AG08395 (cell line): ENCODE measurements at places on chromosomes 7 and 10.
A peak's percentile ranks its signal among the peaks of the same experiment; 100 is the strongest.

GRCh38 chr10:133157662-133158436 lies 2.2 kb upstream of the KNDC1 start:
- DNase-seq, result no peak

DNA sequence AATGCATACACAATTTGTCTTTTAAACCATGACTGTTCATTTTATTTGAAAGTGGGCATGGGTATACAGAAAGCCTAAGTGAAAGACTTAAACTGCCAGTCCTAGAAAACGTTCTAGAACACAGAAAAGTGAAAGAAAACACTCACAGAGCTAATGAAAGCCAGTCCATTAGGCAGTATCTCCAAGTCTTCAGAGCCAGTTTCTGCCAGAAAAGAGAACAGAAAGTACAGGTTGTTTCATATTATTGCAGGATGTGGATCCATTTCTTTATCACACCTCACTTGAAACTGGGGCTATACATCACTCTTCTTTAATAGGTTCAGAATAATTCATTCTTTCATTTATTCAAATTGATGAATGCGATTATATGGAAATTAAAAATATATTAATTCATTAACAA lies 7.7 kb downstream of the PON1 start:
- no peak for DNase-seq

DNA sequence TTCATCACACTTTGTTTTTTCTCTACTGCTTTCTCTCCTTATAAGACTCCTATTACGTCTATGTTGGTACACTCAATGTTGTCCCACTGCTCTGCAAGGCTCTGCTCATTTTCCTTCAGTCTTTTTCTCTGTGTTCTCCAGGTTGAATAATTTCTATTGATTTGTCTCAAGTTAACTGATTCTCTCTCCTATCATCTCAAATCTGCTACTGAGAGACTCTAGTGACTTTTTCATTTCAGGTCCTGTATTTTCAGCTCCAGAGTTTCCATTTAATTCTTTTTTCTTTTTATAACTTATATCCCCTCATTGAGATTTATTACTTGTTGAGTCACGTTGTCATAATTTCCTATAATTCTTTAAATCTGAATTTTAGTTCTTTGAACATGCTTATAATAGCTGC lies 100.9 kb downstream of the RNLS start:
- DNase-seq, result no peak

- no peak for DNase-seq
Observed at GRCh38 chr10:47244560-47245500, 55.2 kb upstream of the GDF10 start.

GRCh38 chr10:78203915-78204818 lies 170.5 kb downstream of the RPS24 start:
- peak; percentile 46 for DNase-seq

- DNase-seq, result no peak
Observed at GRCh38 chr10:368579-369220, 233.4 kb downstream of the ZMYND11 start.

GRCh38 chr10:110762109-110762848 lies 109.4 kb upstream of the PDCD4 start:
- no peak for DNase-seq

DNA sequence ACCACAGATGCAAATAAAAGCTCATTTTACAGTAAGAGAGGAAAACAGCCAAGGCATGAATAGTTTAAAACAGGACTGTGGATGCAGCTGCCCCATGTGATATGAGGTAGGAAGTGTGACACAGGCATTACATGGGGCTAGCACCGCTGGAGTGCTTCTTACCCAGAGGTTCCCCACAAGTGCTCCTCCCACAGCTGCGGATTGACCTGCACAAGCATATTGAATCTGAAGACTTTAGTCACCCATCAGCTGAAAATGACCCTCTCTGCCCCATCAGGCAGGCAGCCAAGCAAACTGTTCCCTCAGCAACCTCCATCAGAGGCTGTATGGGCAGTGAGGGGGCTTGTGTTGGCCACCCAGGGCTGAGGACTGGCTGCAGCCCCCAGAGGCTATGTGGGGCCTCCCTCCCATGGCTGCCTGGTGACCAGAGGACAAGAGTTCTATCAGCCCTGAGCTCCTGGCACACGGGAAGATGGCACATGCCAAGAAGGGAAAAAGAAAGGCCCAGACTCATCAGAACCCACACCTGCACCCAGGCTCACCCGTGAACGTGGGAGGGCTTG lies 98.7 kb downstream of the TCERG1L start:
- no peak for DNase-seq

GRCh38 chr10:107264742-107265141 lies 100.2 kb upstream of the SORCS1 start:
- no peak for DNase-seq

- DNase-seq, result no peak
Observed at GRCh38 chr7:35576031-35576573, 118.8 kb downstream of the HERPUD2 start.

DNA sequence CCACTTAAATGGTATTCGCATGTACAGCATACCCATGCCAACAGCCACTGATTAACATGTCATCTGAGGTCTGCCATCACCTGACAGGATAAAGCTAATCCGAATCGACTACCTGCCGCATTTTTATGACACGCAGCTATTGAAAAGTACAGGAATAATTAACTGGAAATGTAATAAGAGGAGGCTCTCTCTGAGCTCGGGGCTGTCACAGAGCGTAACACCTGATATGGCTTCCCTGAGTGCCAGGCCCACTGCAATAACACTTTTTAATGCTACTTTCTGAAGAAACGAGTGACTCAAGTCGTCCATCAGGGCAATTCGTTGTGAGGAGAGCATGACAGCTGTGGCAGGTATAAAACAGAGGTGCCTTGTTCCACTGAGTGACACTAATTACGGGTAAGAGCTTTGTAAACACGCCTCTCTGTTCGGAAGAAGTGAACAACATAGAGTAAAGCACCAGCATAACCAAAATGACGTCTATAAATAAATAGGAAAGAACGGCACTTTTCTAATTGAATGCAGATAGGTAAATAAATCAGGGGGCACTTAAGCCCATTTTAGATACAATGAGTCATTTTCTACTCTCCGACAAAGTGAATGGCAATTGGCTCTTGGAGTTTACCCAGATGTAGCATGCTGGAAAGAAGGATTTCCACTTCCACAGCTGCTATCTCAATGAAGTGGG lies 56.5 kb upstream of the CREB5 start:
- no peak for DNase-seq

DNA sequence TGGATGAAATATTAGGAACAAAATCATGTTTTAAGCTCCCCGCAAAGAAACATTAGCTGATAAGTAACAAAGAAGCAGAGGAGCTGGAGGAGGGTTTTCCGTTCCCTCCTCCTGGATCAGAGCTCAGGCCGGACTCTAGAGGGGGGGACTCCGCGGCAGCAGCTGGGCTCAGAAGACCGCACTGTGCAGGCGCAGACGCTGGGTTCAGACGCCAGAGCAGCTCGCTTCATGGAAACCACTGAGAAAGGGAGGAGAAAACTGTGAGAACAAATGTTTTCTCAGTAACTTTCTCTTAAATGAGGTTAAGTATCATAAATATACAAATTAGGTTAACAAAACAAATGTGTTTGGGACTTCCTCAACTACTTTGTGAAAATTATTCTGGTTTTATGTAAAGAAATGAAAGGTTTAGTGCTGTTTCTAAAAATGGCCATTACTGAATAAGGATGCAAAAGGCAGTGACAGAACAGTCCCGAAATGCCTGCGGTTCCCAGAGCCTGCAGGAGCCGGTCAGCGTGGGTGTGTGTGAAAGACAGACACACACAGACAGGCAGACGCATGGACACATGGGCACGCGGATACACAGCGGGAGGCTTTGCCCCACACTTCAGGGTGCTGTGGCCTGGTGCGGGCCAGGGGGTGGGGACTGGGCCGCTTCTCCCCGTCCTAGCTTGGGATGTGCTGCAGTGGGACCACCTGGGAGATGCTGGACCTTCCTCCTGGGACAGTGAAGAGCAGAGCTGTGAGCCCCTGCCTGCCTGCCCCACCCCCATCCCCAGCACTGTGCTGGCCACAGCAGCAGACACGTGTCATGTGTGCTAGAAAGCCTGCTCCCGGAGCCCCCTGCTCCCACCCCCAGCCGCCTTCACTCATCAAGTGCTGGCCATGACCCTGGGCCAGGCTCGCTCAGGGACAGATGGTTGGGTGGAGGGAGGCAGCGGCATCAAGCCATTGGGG lies 20.3 kb upstream of the ADGRA1 start:
- no peak for DNase-seq
